ENCODE measurements at places on chromosomes 2 and 18. TPM values are rescaled to one million over a fixed set of nuclear protein-coding genes. Genes with fewer than 3 reads are reported as not detected.

DNA sequence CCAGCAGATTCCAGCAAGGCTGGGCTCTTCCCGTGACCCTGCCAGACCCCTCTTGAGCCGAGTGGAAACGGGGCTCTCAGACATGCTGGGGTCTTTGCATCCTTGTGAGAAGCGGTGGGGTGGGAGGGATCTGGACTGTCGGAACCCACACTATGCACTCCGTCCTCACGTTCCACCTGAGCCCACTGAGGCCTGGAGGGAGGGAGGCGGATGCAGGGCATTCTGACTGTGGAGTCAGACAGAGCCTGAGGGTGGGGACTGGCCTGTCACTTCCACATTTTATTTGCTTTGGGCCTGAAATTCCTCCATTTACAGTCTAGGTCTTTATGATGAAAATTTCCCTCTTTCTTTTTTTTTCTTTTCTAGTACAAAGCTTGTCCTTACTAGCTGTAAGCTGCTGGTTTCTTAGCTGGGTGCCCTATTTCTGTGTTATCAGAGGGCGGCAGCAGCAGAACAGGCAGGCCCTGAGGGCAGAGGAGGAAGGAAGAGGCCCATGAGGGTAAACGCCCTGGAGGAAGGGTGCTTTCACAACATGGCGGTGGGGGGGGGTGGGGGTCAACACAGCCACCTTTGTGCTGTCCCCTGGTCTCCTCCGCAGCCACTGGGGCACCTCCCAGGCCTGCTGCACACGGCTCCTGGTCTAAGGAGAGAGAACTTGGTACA lies 373.5 kb upstream of the MYT1L start:
- DNase-seq, result no peak

GRCh38 chr2:11798701-11799435 lies 52.4 kb downstream of the LPIN1 start:
- no peak for DNase-seq

- no peak for DNase-seq
These were observed 2.1 kb upstream of the CHCHD5 start for GRCh38 chr2:112582314-112582746.

DNA sequence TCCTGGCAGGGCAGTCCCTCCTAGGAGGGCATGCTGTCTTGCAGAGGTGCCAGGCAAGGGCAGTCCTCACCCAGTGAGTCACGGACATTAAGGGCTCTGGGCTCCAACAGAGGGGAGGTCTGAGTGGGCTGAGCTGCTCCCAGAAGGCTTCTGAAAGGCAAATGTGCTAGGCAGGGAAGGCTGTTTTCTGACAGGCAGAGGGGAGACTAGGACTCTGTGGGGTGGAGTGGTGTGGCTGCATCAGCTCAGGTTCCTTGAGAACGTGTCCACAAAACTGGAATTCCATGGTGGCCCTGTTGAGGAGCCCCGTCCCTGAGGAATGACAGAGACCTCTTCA lies 283.5 kb downstream of the MYCN start:
- DNase-seq, result no peak

DNA sequence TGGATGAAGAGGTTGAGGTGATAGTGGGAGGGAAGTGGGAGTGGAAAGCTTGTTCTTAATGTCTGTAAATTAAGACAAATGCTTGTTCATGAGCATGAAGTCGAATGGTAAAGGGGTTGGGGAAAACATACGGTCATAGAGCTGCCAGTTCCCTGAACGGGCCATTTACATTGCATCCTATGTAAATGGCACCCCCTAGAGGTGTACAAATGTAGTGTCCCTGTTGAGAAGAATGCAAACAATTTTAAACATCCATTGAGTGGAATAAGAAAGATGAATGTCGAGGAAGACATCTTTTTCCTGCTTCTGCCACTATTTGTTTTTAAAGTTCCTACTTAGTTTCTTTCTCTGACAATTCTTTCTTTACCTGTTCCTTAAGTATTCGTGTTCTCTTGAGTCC lies 155.7 kb downstream of the RDH14 start:
- DNase-seq, result no peak

GRCh38 chr2:216107760-216108159 lies 1.4 kb upstream of the XRCC5 start:
- no peak for DNase-seq

DNA sequence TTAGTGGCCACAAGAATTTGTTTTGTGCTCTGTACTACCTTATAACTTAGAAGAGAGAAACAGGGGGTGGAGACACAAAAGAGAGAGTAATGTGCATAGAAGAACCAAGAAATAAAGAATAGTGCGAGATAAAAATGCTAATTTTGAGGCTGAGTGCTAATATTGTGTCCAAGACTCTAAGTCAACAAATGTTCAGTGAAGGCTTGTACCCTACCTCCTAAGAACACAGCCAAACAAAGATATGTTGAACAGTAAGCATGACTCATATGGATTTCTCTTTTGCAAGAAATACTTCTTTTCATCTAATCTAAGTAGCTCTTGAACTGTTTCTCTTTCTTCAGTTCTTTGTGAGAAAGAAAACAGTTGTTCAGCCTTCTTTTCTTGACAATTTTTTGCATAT lies 45.2 kb downstream of the GAREM1 start:
- no peak for DNase-seq

The PROM2 gene
- 0.35 TPM for total RNA-seq
